Caco-2 (cell line): ENCODE measurements at places on chromosomes 7 and 10.

GRCh38 chr10:71267508-71268240 lies 51.4 kb upstream of the SLC29A3 start:
- no peak for DNase-seq

DNA sequence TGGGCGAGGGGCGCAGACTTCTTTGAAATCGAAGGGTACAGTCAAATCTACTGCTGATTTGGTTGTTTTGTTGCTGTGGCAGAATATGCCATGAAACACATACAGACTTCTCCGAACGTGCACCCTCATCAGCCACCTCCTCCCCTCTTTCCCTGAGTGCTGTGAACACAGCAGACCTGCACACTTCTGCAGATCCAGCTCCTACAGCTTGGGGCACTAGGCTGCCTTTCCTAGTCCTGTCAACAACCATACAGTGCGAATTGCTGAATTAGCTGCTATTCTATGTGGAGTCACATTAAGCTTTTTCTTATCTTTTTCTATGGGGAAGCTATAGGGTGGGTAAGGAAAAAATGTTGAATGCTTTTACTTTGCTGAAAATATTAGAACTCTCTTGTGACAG lies 57.5 kb downstream of the COL17A1 start:
- DNase-seq = peak; percentile 47

- peak; percentile 34 for DNase-seq
Measured at GRCh38 chr10:48469516-48470020, 135.3 kb downstream of the ARHGAP22 start.

GRCh38 chr10:5361966-5362365 lies 2.8 kb upstream of the UCN3 start:
- no peak for DNase-seq

- no peak for DNase-seq
Measured at GRCh38 chr7:78516450-78516849, 717.9 kb downstream of the PHTF2 start.

GRCh38 chr10:30763918-30764317 lies 134.4 kb upstream of the LYZL2 start:
- DNase-seq = no peak

- DNase-seq = no peak
Measured at GRCh38 chr10:93142534-93142933, 68.8 kb downstream of the CYP26A1 start.

- no peak for DNase-seq
Measured at GRCh38 chr7:37510043-37510634, 61.5 kb upstream of the ELMO1 start.

GRCh38 chr10:118818621-118819221 lies 64.0 kb upstream of the CACUL1 start:
- DNase-seq = no peak

DNA sequence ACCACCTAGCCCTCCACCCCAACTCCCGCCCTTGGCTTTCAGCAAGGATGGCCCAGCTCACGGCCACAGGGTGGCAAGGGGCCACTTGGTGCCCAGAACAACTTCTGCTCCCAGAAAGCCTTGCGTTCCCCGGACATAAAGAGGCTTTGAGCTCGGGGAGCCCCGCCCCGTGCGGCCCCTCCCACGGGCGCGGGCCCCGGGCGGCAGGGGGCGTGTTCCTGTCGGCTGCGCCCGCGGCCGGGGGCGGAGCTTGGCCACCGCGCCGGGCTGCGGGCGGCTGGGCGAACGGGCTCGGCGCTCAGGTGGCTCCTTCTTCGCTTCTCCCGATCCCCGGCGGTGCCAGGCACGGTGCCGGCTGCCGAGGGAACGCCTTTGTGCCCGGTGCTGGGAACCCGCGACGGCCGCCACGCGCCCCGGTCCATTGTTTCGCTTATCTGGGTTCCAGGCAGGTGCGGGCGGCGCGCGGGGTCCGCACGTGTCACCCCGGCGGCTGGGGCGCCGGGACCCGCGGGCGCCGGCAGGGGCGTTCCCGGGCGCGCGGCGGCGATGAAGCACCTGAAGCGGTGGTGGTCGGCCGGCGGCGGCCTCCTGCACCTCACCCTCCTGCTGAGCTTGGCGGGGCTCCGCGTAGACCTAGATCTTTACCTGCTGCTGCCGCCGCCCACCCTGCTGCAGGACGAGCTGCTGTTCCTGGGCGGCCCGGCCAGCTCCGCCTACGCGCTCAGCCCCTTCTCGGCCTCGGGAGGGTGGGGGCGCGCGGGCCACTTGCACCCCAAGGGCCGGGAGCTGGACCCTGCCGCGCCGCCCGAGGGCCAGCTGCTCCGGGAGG lies at the start of gene NFE2L3:
Gene NFE2L3 (plus strand): TSS at position 246 of the 829 bp plus-strand sequence. CDS start 301 bp downstream, at position 547.
- peak; percentile 79 for DNase-seq

DNA sequence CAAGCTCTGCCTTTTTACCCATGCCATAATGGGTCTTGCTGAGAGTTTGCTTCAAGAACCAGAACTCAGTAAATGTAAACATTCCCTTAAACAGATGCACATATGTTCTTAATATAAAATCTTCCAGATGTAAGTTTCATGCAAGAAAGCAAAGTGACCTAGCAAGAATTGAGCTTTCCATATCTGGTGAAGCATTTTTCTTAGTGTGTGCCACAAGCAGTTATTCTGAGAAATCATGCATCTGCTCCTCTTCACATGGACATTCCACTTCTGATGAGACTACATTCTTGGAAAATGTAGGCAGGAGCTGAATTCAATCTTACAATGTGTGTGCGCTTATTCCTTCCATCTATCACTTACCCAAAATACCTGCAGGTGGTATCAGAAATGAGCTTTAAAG lies 227.8 kb upstream of the LRRTM3 start:
- DNase-seq = no peak

- DNase-seq = no peak
Measured at GRCh38 chr7:150994141-150994837, 3.5 kb downstream of the NOS3 start.

DNA sequence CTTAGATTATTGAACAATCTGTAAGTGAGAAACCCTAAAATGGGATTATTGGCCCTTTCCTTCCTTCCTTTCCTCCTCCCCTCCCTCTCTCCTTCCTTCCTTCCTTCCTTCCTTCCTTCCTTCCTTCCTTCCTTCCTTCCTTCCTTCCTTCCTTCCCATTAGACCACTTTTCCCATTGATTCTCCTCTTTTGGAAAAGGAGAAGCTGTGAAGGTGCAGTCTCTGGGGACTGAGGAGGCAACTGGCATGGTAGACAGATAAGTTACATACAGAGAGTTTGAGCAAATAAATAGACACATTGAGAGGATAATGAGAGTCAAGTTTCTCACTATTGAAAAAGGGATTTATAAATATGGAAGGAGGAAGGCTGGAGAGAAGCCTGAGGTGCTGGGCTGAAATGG lies 45.0 kb upstream of the CCDC7 start:
- no peak for DNase-seq

GRCh38 chr7:50481867-50482266 lies 31.7 kb upstream of the FIGNL1 start:
- peak; percentile 32 for DNase-seq

DNA sequence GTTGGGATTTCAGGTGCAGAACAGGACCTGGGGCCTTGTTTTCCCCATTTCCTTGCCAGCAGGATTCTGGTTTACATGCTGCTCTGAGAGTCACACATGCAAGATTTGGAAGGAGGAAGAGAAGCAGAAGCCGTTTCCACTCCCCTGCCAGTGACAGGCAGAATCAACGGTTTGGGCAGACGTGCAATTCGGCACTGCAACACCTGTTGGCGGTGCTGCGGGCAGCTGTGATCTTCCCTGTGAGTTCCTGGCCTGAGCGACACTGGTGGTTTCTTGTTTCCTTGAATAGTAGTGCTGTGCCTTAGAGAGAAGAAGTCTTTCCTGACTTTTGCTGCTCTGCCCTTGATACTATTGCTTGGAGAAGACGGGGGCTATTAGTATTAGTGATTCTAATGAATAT lies 1126.2 kb downstream of the TYW1 start:
- DNase-seq = no peak

DNA sequence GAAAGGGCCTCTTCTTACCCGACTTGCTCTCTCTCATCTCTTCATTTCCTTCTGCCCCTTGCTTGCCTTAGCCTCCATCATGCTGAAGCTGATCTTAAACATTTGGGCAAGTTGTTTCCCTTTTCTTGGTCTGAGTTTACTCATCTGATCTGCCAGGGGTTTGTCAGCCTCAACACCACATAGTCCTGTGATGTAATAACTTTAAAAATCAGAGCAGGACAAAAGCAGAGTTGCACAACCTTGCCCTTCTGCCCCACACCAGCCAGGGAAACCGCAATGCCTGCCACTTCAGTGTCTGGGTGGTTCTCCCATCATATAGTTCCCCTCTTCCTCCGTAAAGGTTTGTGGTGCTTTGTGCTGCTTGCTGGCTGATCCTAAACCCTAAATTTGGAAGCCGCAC lies 9.9 kb upstream of the LIPM start:
- no peak for DNase-seq
